ENCODE measurements at places on chromosomes 4 and X.

- DNase-seq = no peak
Measured at GRCh38 chr4:8439914-8440491, 520 bp downstream of the ACOX3 start.

DNA sequence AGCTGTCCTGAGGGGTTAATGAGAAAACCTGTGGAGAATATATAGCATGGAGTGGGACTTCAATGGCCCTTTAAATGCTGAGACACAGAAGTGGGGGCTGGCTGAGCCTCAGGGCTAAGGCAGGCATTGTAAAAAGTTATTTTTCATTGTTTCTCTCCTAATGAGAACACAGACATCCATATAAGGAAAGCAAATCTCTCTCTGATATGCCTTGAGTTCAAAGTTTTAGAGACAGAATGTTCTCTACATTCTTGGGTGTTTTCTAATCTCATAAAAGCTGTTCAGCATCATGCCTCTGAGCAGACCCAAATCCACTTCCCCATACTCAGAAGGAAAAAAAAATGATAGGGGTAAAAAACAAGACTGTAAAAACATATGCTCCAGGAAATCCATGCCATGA is 16.8 kb upstream of the RAB40A start:
- DNase-seq = no peak

GRCh38 chrX:31356275-31357212 is 284.7 kb upstream of the FTHL17 start:
- DNase-seq = no peak

DNA sequence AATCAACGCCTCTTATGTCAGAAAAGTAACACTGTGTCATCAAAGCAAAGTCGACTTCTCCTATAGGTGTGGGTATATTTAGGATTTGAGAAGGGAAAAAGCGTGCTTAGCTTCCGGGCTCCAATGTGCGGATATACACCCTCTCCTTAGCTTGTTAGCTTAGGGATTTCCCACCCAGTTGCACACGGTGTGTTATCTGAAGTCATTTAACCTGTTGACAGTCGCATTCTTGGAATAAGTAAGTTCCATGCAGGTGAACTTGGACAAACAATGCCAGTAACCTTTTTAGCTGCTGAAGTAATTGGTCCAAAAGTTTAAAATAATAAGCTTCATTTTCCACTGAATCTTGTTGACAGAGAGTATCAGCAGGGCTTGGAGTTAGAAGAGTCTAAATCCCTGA is 113.7 kb downstream of the SHROOM3 start:
- no peak for DNase-seq

DNA sequence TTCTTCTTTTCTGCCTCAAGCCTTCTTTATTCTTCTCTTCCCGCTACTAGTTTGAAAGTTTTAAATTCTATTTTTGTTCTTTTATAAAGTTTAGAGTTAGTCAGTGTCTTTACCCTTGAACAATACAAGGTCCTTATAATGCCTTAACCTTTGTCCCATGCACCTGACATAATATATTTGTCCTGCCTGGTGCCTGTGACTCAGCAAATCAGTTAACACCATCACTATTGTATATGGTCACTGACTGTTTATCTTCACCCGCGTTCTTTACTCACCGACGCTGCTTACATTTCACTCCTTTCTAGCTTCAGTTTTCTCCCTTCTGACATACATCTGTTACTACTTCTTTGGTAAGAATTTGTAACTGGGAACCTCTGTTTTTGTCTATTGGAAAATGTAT is 5.7 kb downstream of the SMIM20 start:
- no peak for DNase-seq

DNA sequence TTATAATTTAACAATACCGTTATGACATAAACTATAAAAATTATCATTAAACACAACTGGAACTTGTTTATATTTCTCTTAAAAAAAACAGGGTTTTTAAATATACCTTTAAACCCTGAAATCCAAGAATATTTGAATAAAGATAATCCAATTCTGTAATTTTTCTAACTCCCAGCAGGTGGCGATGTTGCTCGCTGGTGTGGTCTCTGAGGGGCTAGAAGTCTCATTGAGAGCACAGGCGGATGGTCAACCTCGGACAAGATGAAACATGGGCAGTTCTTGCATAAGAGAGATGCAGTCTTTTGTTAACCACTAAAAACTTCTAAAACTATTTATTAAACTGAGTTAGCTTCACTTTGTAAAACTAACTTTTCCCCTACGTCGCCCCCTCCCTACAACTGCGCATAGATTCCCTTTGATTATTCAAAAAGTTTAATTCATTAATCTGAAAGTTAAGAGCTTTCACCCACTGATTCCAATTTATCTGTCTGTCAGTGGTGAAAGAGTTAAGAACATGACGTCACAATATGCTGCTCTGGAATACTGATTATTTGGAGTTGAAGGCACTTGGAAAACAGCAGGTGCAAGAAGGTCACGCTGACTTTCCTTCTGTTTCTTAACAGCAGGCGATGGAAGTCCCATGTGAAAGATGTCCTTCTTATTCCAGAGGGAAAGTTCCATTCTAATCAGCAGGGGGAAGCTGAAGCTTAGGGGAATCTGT is 29.5 kb downstream of the DMP1 start:
- peak; percentile 17 for DNase-seq

- DNase-seq = no peak
Measured at GRCh38 chrX:3166670-3167455, 125.6 kb downstream of the ARSF start.

- no peak for DNase-seq
Measured at GRCh38 chrX:23493941-23494374, 159.3 kb downstream of the PTCHD1 start.

- no peak for DNase-seq
Measured at GRCh38 chrX:72307646-72308051, 1.9 kb upstream of the CITED1 start.

- DNase-seq = no peak
Measured at GRCh38 chr4:88705805-88706492, 8.3 kb upstream of the NAP1L5 start.

GRCh38 chr4:100819505-100819904 is 301.7 kb upstream of the EMCN start:
- DNase-seq = no peak

DNA sequence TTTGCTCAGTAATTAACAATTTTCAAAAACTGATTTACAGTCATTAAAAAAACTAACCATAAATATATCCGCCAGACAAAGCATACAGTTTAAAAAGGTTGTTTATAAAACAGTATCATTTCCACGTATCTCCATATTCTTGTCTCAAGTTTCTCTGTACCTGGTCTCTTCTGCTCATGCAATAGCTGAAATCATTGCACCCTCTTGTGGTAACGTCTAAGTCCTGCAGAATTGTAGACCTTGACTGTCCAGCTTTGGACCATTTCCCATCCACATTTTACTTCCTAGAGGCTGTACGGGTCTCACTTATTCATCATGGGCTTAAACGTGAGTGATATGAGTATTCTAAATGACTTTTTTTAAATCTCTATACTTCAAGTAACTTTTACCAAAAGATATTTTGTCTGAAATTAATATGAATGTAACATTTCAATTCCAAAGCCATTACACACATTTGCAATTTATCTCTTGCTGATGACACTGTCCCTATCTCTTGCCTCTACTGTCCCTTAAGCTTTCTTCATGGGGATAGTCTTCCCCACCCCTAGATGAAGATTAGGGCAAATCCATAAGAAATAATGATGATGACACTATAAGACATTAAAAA is 118.5 kb downstream of the BTC start:
- peak; percentile 5 for DNase-seq

DNA sequence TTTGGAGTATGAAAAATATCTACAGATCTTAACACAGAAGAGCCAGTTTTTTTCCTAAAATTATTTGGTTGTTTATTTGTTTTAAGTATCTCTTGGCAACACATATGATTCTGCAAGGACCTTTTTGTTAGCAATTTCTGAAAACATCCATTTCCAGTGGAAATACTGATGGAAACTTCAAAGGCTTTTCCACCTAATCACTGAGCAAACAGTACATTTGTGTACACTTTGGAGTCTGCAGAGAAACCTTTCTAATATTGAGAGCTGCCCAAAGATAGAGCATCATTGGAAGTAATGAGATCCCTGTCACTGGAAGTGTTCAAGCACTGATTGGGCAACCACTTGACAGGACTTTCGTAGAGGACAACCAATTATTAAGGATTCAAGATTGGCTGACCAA is 69.7 kb upstream of the TFDP3 start:
- DNase-seq = no peak

DNA sequence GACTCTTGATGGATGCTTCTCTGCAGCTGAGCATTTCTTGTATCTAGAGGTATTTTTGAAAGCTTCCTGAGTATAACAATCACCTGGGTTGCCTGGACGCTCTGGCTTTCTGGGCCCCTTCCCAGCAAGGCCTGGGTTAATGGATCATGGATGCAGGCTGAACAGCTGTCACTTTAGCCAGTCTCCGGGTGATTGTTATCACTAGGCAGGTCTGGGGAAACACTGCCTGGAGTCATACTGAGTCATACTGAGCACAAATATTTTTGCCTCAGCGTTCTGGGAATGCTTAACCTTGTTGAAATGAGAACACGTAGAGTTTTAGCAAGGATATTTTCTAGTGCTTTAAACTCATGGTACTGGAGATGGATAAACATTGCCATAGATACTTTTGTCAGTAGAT is 102.6 kb downstream of the PHEX start:
- DNase-seq = no peak

All from NCI-H748 treated with DMSO at 0.1 percent for 48 hours (cell line).